ENCODE measurements at places on chromosomes 13 and 19.

DNA sequence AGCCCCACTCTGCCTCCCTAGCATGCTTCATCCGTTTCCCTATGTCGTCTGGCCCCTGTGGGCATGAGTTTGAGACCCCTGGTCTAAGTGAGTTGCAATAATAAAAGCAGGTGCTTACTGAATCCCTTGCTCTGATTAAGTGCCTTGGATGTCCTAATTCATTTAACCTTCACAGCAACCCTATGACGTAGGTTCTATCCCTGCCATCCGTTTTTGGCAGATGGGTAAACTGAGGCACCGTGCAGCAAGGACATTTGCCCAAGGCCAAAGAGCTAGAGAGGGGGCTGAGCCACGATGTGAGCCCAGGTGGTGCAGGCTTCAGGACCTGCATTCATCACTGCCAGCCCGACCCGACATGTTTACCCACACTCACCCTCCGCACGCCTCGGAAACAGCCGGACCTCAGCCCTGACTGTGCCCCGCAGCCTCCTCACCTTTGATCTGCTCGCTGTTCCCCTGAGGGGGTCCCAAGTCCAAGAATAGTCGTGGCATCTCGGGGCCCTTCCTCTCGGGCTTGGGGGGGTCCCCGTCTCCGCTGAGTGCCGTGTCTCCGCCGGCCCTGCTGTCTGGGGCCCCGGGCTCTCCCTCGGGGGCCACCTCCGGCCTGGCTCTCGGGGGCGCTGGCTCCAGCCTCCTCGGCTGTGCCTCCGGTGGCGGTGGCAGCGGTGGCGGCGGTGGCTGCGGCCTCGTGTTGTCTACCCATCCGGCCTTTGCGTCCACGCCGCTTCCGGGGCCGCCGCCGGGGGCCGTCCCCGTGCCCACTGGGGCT is 14.5 kb downstream of the LMTK3 start:
- DNase-seq: no peak

DNA sequence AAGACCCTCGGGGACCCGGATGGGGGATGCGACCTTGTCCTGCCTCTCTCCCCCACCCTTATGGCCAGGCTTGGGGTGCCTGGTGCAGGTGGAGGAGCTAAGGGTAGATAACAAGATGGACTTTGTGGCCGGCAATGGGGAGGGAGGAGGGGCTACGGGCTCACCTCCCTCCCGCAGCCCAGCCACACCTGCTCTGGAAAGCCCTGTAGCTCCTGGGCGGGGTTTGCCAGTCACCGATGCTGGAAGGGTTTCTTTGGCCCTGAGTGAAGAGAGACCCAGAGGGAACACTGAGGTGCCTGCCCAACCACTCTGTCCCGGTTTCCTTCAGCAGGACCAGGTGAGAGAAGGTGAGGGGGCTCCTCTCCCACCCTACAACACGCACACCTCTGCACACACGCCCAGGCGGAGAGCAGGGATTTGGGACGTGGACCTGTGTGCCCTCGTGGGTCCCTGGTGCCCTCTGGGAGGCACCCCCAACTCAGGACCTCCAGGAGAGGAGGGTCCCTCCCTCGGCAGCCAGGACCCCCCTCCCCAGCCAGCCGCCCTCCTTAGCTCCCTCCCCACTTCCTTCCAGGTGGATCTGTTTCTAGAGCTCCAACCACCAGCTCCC is at the start of gene FUT2:
Gene FUT2 (plus strand): TSS at position 229 of the 610 bp plus-strand sequence. CDS start 6,986 bp downstream, outside the sequence.
- DNase-seq: no peak

GRCh38 chr13:51357928-51358595 is 18.6 kb downstream of the SERPINE3 start:
- no peak for DNase-seq

DNA sequence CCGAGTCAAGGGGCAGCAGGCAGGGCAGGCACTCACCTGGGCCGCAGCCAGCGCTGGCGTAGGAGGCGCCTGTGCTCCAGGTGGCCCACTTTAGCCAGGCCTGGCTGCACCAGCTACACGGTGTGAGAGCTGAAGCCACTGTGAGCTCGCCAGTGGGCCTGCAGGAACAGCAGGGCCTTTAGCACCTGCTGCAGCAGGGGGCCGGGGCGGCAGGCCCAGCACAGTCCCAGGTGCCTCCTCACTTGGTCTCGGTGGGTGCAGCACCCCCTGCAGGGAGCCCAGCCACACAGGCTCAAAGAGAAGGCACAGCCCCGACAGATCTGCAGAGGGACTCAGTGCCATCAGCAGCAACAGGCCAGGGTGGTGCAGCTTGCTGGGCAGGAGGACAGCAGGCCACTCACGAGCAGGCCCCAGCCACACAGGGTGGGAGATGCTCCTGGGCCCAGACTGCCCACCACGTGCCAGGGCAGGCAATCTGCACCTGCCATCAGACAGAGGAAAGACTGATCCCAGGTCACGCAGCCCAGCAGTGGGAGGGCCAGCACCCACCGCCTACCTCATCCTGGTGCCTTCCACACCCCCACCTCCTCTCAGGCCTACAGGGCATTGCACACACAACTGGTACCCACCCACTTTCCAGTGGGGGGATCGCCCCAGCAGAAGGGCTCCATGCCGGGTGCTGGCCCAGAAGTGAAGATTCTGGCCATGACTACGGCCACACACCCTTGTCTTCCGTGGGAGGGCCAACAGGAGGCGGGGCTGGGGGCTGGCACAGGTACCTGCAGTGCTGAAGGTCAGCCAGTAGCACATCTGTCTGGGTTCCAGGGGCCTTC is 15.8 kb downstream of the ARHGAP33 start:
- no peak for DNase-seq

DNA sequence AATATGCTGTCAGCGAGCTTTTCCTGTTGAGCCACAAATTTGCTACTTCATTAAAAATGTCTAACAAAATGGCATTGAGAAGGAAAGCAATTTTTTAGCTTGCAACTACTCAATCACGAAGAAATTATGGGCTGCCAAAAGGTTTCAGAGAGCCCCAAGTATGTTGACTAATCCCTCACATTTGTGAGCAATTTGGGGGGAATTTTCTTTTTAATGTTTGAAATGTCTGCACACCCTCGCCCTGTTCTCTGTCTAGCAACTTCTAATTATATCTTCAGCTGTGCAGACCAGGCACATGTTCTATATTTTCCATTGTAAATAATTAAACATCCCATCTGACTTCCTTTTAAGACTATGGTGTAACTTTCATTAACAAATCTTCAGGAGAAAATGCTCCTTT is 192.9 kb downstream of the DCT start:
- DNase-seq: no peak

GRCh38 chr19:6822311-6822670 is 49.8 kb downstream of the VAV1 start:
- DNase-seq: no peak

DNA sequence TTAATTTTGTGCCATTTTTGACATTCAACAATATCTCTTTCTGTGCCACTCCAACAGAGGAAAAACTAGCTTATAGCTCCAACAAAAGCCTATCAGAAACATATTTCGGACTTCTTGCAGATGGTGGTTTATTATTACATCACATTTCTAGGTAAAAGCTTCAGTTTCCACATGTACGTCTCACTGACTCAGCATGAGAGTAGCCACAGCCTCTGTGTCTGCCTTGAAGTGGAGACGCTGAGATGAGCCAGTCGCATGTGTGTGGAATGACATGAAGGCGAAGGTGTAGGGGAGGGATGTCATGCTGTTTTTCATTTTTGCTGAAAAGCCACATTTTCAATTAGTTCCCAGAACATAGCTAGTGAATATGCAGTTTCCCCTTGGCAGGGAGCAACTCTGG is 598.6 kb downstream of the EFNB2 start:
- no peak for DNase-seq

- DNase-seq: no peak
Observed at GRCh38 chr19:31570718-31571117, 221.5 kb upstream of the TSHZ3 start.

DNA sequence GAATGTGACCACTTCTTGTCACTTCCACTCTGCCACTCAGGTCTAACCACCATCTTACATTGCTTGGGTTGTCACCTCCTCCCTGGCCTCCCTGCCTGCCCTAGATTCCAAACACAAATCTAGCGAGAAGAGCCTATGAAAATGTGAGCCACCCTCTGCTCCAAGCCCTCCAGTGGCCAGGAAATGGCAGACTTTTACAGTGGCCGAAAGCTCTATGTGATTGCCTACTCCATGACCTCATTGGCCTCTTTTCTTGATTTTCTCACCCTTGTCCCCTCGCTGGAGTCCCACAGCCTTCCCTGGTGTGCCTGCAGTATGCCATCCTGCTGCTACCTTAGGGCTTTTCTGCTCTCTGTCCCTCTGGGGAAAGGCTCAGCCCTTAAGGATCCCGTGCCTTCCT is 84.2 kb downstream of the LRCH1 start:
- no peak for DNase-seq
